Effector memory CD8-positive, alpha-beta T cell (primary cell): ENCODE measurements at places on chromosomes 2 and 18.
A peak's percentile ranks its signal among the peaks of the same experiment; 100 is the strongest.

- no peak for DNase-seq
Measured at GRCh38 chr2:198106621-198107385, 302.4 kb downstream of the PLCL1 start.

GRCh38 chr2:111638274-111638877, 245.6 kb downstream of the ANAPC1 start:
- DNase-seq = no peak

- DNase-seq = peak; percentile 3
Measured at GRCh38 chr2:86225581-86225980, 26.3 kb downstream of the MRPL35 start.

DNA sequence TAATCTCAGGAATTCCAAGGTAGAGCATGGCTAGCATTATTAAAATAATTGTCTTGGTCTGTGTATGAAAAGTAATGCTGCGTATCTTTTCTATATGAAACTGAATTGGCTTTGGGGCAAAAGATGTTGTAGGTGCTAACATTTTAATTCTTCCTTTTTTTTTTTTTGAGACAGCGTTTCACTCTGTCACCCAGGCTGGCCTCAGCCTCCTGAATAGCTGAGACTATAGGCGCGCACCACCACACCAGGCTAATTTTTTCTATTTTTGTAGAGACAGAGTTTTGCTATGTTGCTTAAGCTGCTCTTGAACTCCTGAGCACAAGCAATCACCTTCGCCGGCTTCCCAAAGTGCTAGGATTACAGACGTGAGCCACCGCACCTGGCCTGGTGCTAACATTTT, 172.6 kb upstream of the STON1 start:
- DNase-seq = no peak

- no peak for DNase-seq
Measured at GRCh38 chr18:52898485-52899058, 558.6 kb downstream of the DCC start.

DNA sequence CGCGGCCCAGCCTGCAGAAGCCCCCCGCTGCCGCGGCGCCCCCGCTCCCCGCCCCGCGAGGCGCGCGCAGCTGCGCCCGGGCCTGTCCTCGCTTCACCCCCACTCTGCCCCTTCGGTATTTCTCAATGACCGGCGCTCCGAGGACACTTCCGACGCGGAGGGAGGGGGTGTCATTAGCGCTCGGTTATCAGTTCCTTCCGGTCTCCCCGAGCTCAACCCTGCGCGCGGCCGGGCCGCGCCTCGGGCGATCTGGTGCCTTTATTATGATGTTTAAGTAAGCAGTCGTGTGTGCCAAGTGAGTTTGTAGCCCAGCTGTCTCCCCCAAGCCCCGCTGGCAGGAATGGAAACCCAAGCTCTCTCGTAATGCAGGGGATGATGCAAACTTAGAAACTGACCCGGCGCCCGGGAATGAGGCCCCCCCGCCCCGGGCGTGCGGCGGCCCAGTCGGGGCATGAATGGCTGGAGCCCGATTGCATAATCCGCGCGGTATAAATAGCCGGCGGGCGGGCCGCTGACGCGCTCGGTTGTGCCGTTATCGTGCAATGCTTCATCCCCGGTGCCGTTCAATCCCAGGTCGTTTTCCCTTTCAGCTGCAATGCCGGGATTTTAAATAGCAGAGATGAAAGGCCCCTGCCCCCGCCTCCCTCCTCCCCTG, 3.9 kb upstream of the SPRED2 start:
- peak; percentile 17 for DNase-seq

DNA sequence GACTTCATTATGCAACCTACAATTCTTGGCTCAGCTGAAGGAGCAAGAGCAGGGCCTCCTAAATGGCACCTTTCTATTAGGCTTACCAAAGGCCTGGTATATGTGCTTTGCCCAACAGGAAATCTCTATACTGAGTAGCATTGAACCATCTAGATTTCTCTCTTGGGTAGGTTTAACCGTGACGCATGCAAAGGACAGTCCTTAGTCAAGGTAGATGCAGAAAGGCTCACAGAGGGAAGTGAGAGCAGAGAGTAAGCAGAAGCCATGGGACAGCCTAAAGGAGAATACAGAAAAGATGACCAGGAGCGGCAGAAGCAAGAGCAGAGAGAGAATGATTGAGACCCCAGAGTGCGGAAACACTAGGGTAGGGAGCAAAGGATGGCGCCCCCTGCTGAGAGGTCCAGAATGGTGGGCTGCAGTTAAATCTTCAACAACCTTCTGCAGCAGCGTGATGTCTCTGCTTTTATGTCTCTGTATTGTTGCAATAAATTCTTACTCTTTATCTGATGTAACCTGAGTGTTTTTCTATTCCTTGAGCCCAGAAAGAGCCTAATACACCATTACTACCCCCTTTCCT, 4.7 kb upstream of the OSBPL1A start:
- no peak for DNase-seq

DNA sequence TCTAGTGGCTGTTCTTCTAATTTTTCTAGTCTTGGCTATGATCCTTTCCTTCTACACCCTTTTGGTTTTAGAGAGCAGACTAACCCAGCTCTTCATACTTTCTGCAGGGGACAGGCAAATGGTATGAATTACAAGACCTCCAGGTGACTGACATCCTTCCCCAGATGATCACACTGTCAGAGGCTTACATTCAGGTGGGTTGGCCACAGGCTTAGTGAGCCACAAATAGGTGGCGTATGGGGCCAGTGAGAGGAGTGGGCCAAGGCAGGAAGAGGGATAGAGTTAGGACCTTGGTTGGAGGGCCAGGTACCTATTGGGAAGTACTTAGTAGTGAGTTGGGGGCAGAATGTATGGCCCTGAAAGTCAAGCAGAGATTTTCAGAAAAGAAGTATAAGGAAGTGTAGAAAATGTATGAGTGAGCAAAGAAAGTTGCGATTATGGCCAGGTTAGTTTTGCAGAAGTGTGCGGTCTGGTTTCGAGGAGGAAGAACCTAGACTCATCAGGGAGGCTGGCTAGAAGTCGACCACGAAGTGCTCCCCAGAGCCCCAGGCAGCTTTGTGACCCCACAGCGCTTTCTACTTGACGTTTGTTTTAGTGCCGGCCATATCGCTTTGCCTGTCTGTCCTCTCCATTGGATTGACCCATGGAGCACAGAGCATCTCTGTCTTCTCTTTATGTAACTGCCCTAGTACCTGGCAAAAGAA, 20.0 kb downstream of the SFTPB start:
- no peak for DNase-seq

DNA sequence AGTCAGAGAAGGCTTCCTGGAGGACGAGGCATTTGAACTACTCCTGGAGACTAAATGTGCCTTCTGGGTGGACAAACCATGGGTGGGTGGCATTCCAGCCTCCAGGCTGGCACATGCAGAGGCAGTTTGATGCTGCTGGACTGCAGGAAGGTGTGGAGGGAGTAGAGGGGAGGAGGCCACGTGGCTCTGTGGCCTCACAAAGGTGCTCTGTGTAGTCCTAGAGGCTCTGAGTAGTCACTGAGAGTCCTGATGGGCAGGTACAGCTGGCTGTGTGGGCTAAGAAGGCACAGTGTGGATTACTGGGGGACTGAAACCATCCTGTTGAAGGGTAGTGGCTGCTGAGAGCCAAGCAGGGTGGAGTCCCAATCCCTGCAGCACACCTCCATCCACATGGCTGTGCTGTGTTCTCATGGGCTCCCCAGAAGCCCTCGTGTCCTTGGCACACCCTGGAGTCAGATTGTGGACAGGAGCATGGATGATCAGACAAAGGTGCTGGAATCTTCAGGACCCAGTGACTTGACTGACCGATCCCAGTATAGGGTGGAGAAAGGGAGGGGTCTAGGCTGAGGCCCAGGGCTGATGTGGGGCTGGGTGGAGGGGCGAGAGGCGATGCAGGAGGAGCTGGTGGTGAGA, 87.4 kb upstream of the HS6ST1 start:
- no peak for DNase-seq

DNA sequence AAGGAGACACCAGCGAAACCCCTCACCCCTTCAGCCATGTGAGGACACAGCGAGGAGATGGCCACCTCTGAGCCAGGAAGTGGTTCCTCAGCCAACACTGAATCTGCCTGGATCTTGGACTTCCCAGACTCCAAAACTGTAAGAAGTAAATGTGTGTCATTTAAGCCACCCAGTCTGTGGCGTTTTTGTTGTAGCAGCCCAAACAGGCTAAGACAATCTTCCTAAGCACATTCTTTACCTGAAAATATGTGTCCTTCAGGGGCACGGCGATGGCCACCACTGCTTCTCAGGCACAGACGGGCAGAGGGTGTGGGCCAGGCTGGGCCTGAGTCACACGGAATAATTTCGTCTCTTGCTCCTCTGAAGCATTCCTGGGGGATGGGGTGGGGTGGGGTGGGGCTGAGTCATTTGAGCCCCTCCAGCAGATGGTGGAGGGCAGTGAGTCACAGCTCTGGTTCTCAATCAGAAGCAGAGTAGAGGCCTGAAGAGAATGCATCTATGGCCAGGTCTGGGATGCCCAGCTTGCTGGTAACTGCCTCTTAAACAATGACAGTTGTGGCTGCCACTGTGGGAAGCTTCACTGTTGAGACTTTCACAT, 142.4 kb downstream of the CAPN13 start:
- no peak for DNase-seq

GRCh38 chr2:188978291-188979081, 4.3 kb downstream of the COL3A1 start:
- DNase-seq = no peak

- no peak for DNase-seq
Measured at GRCh38 chr2:58019229-58019628, 27.4 kb upstream of the VRK2 start.

DNA sequence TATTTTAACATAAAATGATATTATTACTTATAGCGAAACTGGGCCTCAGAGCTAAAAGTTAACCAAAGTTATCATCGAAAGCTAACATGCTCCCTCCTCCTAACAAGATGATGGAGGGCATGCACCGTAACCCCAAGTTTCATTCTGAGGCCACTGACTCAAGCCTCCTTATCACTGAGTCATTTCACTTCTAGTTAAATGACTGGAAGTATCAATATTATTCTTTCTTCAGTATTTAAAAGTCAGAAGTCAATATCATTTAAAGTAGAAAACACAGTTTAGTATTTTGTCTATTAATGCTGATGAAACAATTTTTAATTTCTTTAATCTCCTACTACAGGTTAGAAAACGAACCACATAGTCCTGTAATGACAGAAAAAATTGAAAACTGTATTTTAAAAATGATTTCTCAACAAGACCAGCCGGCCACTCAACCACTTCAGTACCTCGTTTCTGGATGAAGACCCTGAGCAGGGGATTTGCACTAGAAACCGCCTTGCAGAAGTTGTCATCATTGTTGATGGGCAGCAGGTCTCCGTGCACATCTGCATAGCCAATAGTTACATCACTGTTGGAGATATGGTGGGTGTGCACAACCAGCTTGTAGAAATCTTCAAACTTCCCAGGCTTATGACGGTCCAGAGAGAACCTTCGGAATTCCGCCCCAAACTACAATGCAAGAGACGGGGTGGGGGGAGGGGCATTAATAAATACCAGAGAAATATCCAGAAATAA, 44.9 kb downstream of the PARD6G start:
- DNase-seq = no peak

DNA sequence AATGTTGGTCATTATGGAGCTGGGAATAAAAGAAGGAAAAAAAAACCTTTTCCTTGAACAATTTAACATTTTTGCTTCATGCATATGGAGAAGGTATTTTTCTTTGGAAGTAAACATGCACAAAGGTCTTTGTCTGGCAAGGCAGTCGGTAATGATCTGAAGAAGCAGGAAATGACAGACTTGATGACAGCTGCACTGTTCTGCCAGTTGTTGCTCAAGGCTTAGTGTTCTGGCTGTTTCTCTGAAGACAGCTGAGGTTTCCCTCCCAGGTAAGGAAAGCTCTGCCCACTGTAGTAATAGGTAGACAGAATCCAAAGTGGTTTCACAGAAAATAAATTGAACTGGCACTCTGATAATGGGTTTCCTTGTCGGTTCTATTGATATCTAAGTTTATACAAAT, 308.4 kb upstream of the GCFC2 start:
- no peak for DNase-seq

GRCh38 chr2:5021136-5021535, 671.0 kb upstream of the SOX11 start:
- DNase-seq = no peak

DNA sequence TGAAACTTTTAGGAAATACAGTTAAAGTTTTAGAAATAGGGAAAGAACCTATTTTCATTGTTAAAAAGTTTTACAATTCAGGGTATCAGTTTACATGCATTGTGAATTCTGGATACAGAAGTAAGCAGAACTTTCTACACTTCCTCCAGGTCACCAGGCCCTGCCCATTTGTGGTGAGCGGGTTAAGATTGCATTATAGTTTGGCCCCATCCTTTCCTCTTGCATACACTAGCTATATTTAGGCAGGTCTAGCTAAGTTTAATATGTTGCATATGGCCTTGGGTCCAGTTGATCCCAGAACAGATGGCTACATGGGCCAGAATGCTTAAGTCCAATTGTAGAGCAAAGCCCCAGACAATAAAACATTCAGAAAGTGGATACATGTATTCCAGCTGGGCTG, 4.8 kb downstream of the VWA3B start:
- no peak for DNase-seq

GRCh38 chr2:150127346-150127990, 360.0 kb downstream of the RND3 start:
- DNase-seq = no peak

GRCh38 chr2:126650994-126651393, 5.0 kb upstream of the GYPC start:
- DNase-seq = no peak

DNA sequence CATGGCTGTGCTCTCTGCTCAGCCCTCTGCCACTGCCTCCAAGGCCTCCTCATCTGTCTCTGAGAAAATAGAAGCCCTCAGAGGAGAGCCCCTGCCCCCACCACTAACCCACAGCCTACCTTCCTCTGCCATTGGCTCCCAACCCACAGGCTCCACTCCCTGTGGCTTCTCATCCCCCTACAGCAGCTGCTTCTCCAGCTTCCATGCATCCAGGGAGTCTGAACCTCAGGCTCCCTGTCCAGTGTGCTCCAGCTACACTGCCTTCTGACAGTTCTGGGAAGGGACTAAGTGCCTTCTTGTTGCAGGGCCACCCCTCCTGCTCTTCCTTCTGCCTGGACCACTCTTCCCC, 29.3 kb downstream of the COL6A3 start:
- no peak for DNase-seq

GRCh38 chr2:12326449-12327190, 390.1 kb upstream of the TRIB2 start:
- no peak for DNase-seq

DNA sequence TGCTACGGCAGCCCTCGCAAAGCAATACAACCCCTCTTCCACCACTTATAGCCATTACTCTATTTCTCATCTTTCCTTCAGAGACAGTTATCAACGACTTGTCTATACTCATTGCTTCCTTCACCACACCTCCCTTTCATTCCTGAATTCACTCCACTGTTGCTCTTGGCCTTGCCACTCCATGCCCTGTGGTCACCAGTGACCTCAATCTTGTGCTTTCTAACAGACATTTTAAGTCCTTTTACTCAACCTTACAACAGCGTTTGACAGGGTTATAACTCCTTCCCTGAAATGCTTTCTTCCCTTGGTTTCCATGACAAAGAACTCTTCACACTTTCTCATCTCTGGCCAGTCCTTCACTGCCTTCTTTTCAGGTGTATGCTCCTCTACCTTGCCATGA, 90.6 kb upstream of the CCDC141 start:
- no peak for DNase-seq

- no peak for DNase-seq
Measured at GRCh38 chr2:164599954-164600589, 21.2 kb downstream of the GRB14 start.

- no peak for DNase-seq
Measured at GRCh38 chr2:229914171-229914570, 7.6 kb downstream of the TRIP12 start.

- DNase-seq = no peak
Measured at GRCh38 chr2:164722616-164723338, 101.5 kb upstream of the GRB14 start.

- no peak for DNase-seq
Measured at GRCh38 chr2:160696087-160696452, 202.5 kb upstream of the RBMS1 start.
